ENCODE measurements at places on chromosomes 1 and 21.
A peak's percentile ranks its signal among the peaks of the same experiment; 100 is the strongest.

DNA sequence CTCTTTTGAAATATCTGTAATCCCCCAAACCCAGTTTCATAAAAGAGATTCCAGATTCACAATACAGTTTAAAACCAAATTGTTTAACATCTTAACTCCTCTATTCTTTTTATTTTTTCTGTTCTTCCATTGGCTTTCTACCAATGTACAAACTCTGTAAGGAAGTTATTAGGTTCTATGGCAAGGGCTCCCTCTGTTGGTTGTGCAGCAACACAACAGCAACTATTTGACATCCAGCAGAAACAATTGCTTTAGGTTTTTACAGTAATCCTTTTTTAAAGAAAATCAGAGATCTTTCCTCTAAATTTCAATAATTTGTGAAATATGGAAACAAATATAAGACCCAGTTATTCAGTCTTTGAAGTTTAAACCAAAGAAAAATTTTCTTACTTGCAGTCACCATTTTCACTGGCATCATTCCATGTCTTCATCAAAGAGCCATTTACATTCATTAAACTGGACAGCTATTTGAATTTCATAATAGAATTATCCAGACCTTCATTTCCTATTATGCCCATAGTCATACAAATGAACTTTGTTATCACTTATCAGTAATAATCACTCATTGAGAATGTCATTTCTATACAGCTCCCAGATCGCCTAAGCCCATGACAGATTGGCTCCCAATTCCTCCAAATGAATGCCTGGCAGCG, 46.5 kb upstream of the RNF11 start:
- DNase-seq: peak; percentile 13

DNA sequence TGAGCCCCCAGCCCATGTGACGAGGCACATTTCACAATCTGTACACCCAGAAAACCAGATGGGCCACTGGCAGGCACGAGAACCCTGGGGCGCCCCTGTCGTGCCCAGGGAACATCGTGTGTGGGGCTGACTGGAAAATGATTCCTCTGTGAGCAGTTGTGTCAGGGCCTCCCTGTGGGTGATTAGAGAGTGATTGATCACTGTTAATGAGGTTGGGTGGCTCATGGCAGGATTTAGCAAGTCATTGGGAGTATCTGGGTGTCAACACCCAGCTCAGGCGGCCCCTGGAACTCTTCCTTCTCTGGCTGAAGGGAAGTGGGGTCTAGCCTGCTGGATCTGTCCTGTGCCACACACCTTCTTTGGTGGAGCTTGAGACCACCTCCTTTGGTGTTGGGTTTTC, 5.7 kb downstream of the GRHL3 start:
- no peak for DNase-seq

- DNase-seq: no peak
These were observed 233.9 kb downstream of the MRPL39 start for GRCh38 chr21:25373126-25374082.

GRCh38 chr1:81549588-81550127, 251.1 kb upstream of the ADGRL2 start:
- DNase-seq: no peak

- DNase-seq: no peak
These were observed 88.5 kb upstream of the SOD1 start for GRCh38 chr21:31570824-31571566.

DNA sequence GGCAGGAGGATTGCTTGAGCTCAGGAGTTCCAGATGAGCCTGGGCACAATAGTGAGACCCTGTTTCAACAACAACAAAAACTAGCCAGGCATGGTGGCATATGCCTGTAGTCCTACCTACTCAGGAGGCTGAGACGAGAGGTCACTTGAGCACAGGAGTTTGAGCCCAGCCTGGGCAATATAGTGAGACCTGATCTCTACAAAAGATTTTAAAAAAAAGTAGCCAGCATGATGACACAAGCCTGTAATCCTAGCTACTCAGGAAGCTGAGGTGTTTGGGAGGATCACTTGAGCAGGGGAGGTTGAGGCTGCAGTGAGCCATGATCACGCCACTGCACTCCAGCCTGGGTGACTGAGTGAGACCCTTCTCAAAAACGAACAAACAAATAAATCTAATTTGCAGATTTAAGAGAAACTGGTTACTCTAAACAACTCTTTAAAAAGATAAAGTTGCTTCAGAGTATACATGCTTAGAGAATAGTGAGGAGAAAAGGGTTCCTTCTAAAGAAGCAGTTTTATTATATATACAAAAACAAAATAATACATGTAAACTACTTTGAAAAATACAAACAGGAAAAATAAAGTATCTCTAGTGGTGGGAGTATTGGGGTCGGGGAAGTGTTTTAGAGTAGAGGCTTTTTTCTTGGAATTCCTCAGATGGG, 88.4 kb downstream of the ADCY10 start:
- no peak for DNase-seq

GRCh38 chr1:2927393-2928360, 93.6 kb upstream of the ACTRT2 start:
- no peak for DNase-seq

- no peak for DNase-seq
These were observed at the start of gene PDE9A for GRCh38 chr21:42653231-42654061. TSS of gene PDE9A (plus strand) at chr21:42653621. CDS start at chr21:42653815, 194 bp downstream.

DNA sequence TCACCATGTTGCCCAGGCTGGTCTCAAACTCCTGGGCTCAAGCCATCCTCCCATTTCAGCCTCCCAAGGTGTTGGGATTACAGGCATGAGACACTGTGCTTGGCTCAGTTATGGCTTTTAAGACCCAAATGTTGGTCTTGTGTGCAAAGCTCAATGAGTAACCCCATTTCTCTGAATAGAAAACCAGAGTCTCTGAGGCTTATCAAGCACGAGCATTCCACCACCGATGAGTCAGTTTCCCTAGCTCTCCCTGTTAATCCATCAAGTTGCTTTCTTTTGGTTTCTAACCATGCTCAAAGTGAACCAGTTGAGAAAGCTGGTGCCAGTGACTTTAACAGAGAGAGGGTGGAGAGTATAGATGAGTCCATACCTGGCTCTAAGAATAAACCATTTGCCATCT, 350.9 kb upstream of the ADGRL2 start:
- DNase-seq: no peak

DNA sequence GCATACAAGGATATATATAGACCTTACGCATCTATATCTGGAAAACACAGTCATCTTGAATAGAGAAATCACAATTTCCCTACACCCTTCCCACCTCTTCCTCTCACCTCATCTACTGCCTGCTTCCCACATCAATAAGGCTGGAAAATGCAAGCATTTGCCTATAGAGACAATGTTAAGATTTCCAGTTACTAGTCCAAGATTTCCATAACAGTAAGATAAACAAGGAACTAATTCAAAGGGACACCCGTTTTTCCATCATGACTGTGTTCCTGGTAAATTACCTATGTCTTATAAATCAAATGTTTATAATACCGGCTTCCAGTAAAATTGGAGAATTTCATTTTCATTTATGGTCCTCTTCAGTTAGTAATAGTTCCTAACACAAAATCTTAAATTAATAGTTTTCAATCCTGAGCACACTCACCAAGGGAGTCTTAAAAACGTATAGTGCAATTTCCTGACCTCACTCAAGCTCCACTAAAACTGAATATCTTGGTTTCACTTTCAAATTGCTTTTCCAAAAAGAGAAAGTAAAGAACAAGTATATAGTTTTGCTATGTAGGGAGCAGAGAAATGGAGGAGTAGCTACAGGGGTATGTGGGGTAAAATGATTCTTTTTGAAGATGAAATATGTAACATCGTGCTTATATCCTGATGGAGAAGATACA, 398.7 kb downstream of the PLPP3 start:
- no peak for DNase-seq

Measured in activated CD4-positive, CD25-positive, alpha-beta regulatory T cell (primary cell).